ENCODE measurements at places on chromosomes 2 and 18.

GRCh38 chr2:74835831-74836674 is 2.1 kb downstream of the HK2 start:
- DNase-seq: peak; percentile 72

DNA sequence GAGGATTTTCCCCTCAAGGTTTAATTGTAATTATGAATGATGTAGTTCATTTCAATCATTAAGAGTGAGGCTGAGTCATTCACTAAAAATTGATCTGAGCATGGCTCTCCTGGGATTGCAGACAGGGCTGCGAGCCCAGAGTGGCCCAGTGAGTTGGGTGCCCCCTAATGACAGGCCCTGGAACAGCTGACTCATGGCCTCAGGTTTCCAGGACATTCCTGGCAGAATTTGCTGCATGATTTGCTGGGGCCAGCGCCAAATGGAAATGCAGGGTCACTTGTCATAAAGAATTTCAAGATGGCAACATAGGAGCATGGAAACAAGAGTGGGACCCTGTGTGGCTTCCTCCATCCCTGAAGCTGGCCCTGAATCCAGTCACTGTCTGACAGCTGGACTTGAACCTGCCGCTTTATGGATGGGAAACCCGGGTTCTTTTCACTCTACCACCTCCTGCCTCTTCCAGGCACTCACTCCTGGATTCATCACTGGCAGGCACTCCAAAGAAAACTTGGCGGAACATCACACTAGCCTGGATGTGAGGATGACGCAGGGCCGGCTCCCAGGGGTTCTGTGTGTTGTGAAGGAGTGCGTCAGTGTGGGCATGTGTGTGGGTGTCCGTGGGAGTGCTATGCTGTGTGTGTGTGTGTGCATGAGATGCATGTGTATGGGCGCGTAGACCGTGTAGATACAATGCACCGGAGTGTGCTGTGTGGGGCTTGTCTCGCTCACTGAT is 15.2 kb downstream of the OTOF start:
- no peak for DNase-seq

- DNase-seq: no peak
Observed at GRCh38 chr2:226207671-226208070, 591.9 kb downstream of the IRS1 start.

DNA sequence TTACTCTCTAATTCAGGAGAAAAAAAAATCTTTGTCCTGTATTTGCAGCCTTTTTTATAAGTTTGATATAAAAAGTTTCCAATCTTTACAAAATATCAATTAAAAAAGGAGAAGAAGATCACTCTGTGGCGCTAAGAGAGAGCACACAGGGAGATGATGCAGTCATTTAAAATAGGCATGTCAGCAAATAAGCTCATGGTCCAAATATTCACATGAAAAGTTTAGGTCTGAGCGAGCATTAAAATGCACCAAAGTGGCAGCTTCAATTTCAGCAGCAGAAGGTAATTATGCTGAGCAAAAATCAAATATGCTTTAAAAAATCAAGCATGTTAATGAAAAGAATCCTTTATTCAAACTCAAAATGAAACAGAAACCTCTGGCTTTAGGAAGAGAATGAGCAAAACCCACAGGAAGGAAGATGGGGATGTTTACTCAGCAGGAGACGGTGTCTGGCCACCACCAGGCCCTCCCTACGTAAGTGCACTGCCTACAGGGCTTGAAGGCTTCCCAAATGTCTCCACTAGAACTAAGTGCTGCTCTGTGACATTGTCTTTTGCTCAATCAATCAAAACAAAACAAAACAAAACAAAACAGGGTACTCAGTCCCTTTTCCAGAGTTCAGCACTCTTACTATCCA is 120.4 kb downstream of the L3MBTL4 start:
- DNase-seq: no peak

- no peak for DNase-seq
Observed at GRCh38 chr18:23612434-23613090, 26.3 kb upstream of the NPC1 start.

DNA sequence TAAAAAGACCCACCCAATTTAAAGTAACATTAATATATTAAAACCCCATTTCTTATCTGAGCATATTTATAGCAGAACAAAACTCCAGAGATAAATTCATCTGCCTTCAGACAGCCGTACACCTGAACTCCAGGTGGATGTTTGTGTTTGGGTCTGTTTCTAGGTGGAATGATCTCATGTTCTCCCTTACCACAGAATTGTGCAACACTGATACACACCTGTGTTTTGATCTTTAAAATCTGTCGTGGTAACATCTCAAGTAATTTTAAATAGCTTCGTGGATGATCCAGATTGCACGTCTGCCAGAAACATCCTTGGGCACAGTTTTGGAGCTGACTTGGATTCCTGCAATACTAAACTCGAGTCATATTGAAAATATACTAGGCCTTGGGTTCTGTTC is 207.5 kb upstream of the FOSL2 start:
- no peak for DNase-seq
